Psoas muscle (tissue), 8 donors: ENCODE measurements at places on chromosomes 1 and 21.
A peak's percentile ranks its signal among the peaks of the same experiment; 100 is the strongest.

DNA sequence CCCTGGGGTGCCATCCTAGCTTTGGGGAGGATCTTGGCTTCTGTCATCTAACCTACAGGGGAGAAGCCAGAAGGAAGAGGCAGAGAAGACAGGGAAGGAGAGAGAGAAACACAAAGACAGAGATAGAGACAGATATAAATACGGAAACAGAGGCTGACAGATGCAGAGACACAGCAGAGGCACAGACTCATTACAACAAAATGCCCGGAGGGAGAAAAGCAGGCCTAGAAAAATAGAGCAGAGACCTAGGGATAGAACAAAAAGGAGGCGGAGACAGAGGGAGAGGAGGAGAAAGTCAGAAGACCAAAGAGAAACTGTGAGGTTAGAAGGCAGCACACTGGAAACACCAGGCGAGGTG is 1.9 kb downstream of the PEAR1 start:
- H3K27me3 ChIP-seq: no peaks in the 10 kb centered on the region
- H3K27ac ChIP-seq: peak overlapping the region; percentile 76
- H3K36me3 ChIP-seq: no peaks in the 10 kb centered on the region
- H3K4me1 ChIP-seq: peaks cover 13% of the 10 kb centered on the region
- no peak for DNase-seq

GRCh38 chr1:185453496-185454192 is 136.6 kb upstream of the IVNS1ABP start:
- peaks cover 3% of the 10 kb centered on the region for H3K27me3 ChIP-seq
- no peaks in the 10 kb centered on the region for H3K4me1 ChIP-seq
- no peaks in the 10 kb centered on the region for H3K36me3 ChIP-seq
- no peak overlapping the region for H3K27ac ChIP-seq
- H3K4me3 ChIP-seq: no peak overlapping the region

GRCh38 chr1:45493116-45493697 is 2.2 kb upstream of the TESK2 start:
- no peak for DNase-seq
- H3K4me3 ChIP-seq: no peak overlapping the region
- no peaks in the 10 kb centered on the region for H3K27me3 ChIP-seq
- H3K27ac ChIP-seq: no peak overlapping the region
- peaks cover 19% of the 10 kb centered on the region for H3K4me1 ChIP-seq

DNA sequence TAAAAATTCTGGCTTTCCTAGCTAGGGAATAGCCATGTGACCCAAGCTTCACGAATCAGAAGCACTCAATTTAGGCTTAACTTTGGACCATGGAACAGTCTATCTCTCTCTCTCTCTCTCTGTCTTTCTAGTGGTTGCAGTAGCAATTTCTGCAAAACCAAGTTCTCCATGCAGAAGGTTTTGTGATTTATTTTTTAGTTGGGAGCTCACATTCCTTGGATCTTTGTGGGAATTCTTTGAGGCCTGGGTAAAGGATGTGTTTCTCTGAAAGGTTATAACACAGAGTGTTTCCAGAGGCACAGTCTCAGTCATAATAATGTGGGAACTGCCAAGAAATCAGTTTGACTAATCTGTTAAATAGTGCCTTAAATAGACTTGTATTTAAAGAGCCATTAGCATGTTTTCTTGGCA is 112.3 kb upstream of the COL11A1 start:
- DNase-seq: no peak
- H3K4me1 ChIP-seq: no peaks in the 10 kb centered on the region
- no peak overlapping the region for H3K27ac ChIP-seq
- no peak overlapping the region for H3K4me3 ChIP-seq
- H3K36me3 ChIP-seq: no peaks in the 10 kb centered on the region

GRCh38 chr21:16587141-16587581 is 857.4 kb downstream of the USP25 start:
- no peaks in the 10 kb centered on the region for H3K36me3 ChIP-seq
- H3K4me1 ChIP-seq: peaks cover 19% of the 10 kb centered on the region
- H3K27ac ChIP-seq: peak overlapping the region; percentile 87
- peak; percentile 65 for DNase-seq

DNA sequence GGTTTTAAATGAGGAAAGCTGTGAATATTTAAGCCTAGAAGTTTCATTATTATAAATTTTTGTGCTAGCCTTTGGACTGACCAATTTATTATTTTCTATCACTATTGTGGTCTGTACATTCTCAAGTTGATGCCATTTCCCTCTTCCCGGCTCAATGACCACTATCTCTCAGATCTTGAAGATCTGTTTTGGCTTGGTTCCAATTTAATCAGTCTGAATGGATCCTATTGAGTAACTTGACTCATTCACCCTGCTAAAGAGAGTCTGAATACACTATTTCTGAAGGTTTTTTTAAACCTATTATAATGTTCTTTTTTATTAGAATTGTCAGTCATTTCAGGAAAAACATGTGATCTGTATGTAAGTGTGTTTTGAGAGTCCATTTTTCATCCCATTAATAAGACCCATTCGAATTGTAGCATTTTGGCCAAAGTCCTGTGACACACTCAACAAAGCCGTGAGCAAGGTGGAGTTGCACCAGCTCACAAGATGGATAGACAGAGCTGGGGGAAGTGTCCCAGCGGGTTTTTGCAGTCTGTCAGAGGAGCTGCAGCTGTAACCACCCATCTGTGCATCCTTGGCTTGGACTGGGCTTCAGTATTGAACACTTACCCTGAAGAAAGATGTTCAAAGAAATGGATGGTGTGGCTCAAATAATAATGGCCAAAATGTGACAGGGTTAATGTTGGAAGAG is 145.6 kb downstream of the NFIA start:
- peaks cover 29% of the 10 kb centered on the region for H3K4me1 ChIP-seq
- DNase-seq: no peak
- peak overlapping the region; percentile 68 for H3K27ac ChIP-seq

DNA sequence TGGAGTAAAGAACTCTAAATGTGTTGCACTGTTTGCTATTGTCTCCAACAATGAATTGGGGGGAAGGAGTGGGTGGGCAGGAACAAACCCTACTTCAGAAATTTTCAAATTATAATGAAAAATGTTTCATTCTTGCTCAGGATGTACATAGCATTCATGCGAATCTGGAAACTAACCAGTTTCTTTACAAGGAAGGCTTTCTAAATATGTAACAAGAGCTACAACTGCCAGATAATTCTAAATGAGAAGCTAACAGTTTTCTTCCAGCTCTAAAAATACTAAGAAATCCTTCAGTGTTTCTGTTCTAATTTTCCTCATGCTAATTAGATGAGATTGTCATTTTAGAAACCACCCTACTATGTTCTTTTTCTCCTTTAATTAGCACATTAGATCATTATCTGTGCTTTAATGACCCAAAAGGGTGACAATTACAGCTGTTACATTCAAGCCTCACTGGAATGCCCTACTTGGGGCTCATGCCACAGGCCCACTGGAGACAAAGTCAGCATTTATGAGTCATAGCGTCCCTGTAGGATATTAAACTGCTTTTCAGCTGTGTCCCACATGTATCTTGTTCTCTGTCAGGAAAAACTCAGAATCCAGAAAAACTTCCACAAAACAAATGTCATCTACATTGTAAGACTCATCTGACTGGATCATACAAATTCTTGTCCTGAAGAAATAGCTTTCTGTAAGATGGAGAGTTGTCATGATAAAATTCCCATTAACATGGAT is 804.6 kb upstream of the CXADR start:
- no peak overlapping the region for H3K27ac ChIP-seq
- no peaks in the 10 kb centered on the region for H3K4me1 ChIP-seq
- H3K4me3 ChIP-seq: no peak overlapping the region
- DNase-seq: no peak
- H3K27me3 ChIP-seq: no peaks in the 10 kb centered on the region

- H3K4me1 ChIP-seq: no peaks in the 10 kb centered on the region
- H3K36me3 ChIP-seq: no peaks in the 10 kb centered on the region
- DNase-seq: no peak
- no peaks in the 10 kb centered on the region for H3K27me3 ChIP-seq
- H3K4me3 ChIP-seq: no peak overlapping the region
These were observed 174.0 kb upstream of the ATP1B1 start for GRCh38 chr1:168932539-168932938.

DNA sequence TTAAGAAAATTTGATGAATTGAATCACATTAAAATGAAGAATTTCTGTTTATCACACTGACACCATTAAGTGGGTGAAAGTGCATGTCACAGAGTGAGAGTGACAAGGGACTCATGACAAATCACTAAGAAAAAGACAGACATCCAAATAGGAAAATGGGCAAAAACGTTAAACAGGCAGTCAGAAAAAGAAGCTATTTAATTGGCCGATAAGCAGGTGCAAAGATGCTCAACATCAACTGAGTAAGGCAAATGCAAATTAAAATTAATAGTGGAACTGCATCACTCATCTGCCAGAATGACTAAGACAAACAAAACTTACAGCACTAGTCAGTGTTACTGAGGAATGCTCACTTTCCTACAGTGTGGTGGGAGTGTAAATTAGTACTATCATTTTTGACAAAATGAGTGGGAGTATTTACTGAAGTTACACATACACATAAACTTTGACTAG is 39.2 kb upstream of the RUNX1 start:
- no peak overlapping the region for H3K27ac ChIP-seq
- no peaks in the 10 kb centered on the region for H3K27me3 ChIP-seq
- H3K4me3 ChIP-seq: no peak overlapping the region
- DNase-seq: no peak
- H3K36me3 ChIP-seq: no peaks in the 10 kb centered on the region

DNA sequence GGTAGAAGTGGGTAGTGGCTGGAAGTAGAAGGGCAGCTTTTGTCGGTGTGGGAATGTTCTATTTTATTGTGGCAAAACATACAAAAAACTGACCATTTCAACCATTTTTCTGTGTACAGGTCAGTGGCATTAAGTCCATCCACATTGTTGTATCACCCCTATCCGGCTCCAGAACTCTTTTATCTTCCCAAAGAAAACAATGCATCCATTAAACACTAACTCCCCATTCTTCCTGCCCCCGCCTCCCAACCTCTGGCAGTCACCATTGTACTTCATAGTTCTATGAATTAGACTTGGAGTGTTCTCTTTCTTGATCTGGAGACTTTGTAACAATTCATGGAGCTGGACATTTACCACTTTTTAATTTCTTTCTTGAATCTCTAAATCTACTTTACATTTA is 55.7 kb downstream of the DEGS1 start:
- H3K4me3 ChIP-seq: no peak overlapping the region
- H3K36me3 ChIP-seq: no peaks in the 10 kb centered on the region
- H3K27me3 ChIP-seq: no peaks in the 10 kb centered on the region
- DNase-seq: no peak

- peaks cover 26% of the 10 kb centered on the region for H3K4me1 ChIP-seq
- no peaks in the 10 kb centered on the region for H3K27me3 ChIP-seq
- DNase-seq: no peak
- H3K36me3 ChIP-seq: peaks cover 14% of the 10 kb centered on the region
These were observed 8.8 kb downstream of the TSEN15 start for GRCh38 chr1:184060316-184060715.

GRCh38 chr1:10209590-10209904 is 823 bp upstream of the KIF1B start:
- no peaks in the 10 kb centered on the region for H3K36me3 ChIP-seq
- H3K27ac ChIP-seq: peak overlapping the region; percentile 99
- no peaks in the 10 kb centered on the region for H3K27me3 ChIP-seq

GRCh38 chr1:226659136-226659535 is 79.9 kb downstream of the ITPKB start:
- H3K27me3 ChIP-seq: no peaks in the 10 kb centered on the region
- H3K4me3 ChIP-seq: no peak overlapping the region
- H3K4me1 ChIP-seq: peaks cover 93% of the 10 kb centered on the region
- H3K36me3 ChIP-seq: no peaks in the 10 kb centered on the region
- peak; percentile 25 for DNase-seq

- no peak overlapping the region for H3K27ac ChIP-seq
- H3K4me1 ChIP-seq: no peaks in the 10 kb centered on the region
- no peaks in the 10 kb centered on the region for H3K36me3 ChIP-seq
These were observed 98.4 kb upstream of the SGIP1 start for GRCh38 chr1:66435541-66435940.

GRCh38 chr1:2234762-2235113 is 6.6 kb downstream of the SKI start:
- peaks cover 90% of the 10 kb centered on the region for H3K4me1 ChIP-seq
- peak overlapping the region; percentile 76 for H3K27ac ChIP-seq
- no peaks in the 10 kb centered on the region for H3K36me3 ChIP-seq
- peak overlapping the region; percentile 71 for H3K4me3 ChIP-seq

DNA sequence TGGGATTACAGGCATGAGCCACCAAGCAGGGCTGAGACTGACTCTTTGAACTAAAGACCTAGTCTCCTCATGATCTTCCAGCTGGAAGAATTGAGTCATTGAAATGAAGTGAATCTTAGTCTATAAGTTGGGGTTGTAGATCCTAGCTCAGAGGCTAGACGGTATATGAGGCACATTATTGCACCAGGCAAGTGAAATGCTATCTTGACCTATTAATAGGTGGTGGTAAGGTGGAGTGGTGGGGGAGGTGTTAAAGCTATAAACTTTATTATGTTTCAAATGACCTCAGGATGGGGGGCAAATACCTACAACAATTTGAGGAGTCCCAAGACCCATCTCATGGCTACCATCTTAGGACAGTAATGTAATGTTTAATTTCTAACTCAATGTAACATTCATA is 36.8 kb upstream of the SLC16A1 start:
- H3K4me1 ChIP-seq: peaks cover 57% of the 10 kb centered on the region
- no peak overlapping the region for H3K4me3 ChIP-seq
- H3K27me3 ChIP-seq: no peaks in the 10 kb centered on the region

- peaks cover 16% of the 10 kb centered on the region for H3K36me3 ChIP-seq
- H3K27ac ChIP-seq: no peak overlapping the region
- no peak overlapping the region for H3K4me3 ChIP-seq
- H3K4me1 ChIP-seq: peaks cover 7% of the 10 kb centered on the region
- DNase-seq: no peak
These were observed 56.4 kb downstream of the AHCTF1 start for GRCh38 chr1:246875041-246876026.

DNA sequence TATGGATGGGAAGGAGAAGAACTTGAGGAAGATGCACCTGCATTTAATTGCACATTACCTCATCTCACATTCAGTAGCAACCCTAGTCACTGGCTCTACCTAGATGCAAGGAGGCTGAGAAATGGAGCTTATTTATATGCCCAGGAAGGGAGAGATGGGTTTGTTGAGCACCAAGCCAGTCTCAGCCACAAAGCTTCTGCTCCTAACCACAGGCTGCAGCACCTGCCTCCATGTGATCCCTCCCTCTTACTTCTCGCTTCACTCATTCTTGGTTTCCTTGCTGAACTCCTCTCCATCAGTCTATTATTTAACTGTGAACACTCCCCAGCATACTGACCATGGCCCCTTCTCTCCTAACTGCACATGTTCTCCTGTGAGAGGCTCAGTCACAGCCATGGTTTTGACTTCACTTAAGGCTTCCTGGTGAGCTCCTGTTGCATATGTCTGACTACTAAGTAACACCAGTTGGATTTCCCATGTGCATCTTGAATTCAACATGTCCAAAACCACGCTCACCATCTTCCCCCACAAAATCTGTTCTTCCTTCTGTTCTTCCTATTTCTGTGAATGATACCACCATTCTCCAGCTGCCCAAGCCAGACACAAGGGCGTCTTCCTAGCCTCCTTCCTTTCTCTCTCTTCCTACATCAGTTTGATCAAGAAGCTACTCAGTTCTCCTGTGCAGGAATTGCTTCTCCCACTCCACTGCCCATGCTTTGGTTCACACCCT is 139.8 kb downstream of the AK5 start:
- no peaks in the 10 kb centered on the region for H3K4me1 ChIP-seq
- H3K4me3 ChIP-seq: no peak overlapping the region
- no peaks in the 10 kb centered on the region for H3K27me3 ChIP-seq
- no peak overlapping the region for H3K27ac ChIP-seq
- H3K36me3 ChIP-seq: no peaks in the 10 kb centered on the region
- DNase-seq: no peak

GRCh38 chr1:46708121-46708520 is 10.8 kb downstream of the EFCAB14 start:
- H3K4me3 ChIP-seq: no peak overlapping the region
- H3K27me3 ChIP-seq: no peaks in the 10 kb centered on the region
- H3K27ac ChIP-seq: no peak overlapping the region
- no peak for DNase-seq
- H3K36me3 ChIP-seq: peaks cover 12% of the 10 kb centered on the region
- no peaks in the 10 kb centered on the region for H3K4me1 ChIP-seq
